Femur (tissue), 1 donor: ENCODE measurements at places on chromosomes 11 and 22.
A peak's percentile ranks its signal among the peaks of the same experiment; 100 is the strongest.

DNA sequence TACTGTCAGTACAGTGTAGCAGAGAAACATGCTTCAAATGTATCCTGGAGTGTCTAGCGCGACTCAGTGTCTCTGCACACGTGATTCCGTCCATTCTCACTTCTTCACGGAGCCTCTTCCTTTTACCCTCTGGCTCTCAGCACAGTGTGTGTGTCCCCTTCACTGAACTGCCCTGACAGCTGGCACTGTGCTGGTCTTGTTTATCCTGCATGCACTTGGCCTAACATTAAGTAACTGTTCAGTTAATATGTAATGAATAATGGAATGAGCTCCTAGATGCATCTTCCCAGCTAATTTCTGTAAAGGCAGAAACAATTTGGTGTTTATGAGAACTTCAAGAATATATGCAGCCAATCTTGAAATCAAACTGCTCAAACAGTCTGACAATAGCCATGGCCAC, 44.4 kb downstream of the KMT5B start:
- DNase-seq: no peak

DNA sequence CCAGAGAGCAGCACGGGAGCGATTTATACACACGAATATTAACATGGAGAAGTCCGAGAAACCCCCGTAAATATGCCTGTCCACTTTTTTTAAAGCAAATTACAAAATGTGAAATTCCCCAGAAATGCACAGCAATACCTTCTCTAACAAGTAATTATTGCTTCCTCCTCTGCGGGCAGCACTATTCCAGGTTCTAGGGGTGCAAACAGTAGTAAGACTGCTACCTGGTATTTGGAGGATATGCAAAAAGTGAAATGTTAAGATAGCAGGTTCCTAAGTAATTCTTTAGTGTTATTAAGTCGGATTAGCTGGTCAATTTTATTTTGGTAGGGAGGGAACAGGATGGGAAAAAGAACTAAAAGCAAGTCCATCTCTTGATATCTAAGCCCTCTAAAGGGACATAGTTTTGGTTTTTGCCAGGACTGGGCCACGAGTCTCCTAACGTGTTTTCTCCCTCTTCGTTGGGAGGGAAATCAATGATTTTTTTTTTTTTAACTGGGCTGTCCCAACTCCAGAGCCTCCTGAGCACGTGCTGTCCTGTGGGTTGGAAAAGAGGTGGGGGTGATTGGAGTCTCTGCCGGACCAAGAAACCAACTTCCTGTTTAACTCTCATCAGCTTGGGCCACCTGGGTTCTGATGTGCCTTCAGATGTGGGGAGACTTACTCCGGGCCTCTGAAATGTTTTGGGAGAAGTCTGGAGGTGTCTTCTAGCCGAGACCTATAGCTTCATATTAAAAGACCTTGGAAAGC, 1.7 kb upstream of the XBP1 start:
- DNase-seq: no peak

DNA sequence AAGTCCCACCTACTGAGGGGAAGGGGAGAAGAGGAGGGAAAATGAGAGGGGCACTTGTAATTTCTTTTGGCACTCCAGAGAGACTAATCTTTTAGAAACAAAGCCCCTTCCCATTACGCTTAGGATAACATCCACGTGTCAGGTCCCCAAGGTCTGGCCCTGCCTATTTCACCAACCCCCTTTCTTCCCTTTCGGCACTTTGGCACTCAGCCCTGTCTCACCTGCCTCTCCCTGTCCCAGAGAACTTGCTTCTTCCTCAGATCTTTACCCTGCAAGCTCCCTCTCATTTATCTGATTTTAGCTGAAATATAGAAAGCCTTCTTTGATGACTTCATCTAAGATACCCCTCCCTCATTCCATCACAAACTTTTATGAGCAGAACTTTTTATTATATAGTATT, 55.5 kb downstream of the RASSF10 start:
- no peak for DNase-seq

DNA sequence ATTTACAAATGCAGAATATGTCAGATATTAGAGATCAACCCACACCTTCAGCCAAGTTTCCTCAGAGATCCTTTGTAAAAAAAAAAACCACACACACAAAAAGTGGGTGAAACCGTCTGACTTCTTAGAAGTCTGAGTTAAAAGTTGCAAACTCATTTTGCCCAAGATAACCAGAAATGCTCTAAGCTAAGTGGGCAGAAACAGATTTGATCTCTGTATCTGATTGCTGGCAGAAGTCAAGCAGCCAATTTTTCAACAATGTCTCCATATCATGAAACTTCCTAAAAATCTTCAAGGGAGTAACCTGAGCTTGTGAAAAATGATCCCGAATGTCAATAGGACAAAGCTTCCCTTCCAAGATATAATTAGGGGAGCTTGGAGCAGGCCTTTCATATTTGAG, 28.6 kb upstream of the ATXN10 start:
- DNase-seq: no peak

GRCh38 chr22:36143066-36143815, 17.3 kb downstream of the APOL3 start:
- no peak for DNase-seq

DNA sequence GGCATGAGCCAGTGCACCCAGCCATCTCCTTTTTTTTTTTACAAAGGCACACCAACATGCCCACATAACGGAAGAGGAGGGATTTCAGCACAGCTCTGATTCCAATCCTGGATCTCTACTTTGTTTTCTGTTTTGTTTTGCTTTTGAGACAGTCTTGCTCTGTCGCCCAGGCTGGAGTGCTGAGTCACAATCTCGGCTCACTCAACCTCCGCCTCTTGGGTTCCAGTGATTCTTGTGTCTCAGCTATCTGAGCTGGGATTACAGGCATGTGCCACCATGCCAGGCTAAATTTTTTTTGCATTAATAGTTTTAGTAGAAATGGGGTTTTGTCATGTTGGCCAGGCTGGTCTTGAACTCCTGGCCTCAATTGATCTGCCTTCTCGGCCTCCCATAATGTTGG, 28.1 kb downstream of the VSTM5 start:
- DNase-seq: no peak

DNA sequence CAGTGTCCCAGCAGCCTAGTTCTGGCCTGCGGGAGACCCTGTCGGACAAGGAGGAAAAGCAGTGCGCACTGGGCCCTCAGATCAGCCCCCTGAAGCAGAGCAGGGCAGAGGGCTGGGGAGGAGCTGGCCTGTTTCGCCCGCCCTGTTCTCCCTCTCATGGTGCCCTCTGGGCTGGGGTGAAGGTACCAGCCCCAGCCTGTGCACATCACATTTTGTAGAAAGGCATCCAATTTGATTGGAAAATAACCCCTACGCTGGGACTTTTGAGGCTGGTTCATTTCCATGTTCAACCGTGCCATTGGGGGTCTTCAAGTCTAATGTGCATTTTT, 832 bp upstream of the NAP1L4 start:
- DNase-seq: no peak

DNA sequence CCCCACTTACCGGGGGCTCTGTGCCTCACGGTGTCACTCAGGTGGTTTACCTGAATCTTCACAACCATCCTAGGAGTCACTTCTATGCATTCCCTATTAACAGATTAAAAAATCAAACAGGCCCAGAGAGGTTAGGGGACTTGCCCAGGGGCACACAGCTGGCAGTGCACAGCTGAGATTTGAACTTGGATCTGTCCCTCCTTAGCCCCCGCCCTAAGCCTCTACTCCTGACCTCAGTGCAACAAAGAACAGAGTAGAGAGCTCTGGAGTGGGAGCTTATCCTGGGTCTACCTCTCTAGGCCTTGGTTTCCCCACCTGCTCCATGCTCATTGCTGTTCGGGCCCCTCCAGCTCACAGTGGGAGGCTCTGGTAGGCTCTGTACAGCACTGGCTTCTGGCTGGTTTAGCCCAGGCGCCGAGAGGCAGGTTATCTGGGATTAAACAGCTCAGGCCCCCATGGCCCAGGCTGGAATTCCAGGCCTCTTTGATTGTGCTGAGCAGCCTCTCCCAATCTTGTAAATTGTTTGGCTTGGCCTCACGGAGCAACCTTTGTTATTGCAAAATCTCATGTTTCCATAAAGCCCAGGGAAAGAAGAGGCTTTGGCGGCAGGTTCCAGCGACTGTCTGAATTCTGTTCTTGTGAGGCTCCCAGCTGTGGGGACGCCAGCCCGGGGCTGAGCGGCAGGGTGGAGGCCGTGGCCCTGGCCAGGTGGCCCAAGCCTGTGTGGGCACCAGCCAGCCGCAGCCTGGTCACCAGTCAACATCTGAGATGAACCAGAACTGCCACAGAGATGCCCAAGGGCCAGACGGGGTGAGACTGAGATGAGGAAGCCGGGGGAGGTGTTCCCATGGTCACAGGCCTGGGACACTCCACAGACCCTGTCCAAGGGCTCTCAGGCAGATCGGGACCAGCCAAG, 28.9 kb upstream of the SHISAL1 start:
- peak; percentile 54 for DNase-seq

- DNase-seq: no peak
Measured at GRCh38 chr11:128728767-128729587, 35.1 kb downstream of the FLI1 start.

DNA sequence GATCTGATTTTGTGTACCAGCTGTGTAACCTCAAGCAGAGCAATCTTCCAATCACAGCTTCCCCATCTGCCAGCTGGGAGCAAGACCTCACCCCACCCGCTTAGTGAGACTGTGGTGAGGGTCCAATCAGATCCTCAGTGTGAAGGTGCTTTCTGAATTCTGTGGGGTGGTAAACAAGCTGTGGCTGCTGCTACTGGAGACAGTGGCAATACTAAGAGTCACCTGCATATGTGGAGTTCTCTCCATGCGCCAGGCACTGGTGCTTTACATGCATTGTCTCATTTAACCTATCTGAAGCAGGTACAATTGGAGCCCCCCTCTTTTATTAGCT, 50.4 kb downstream of the CWC15 start:
- DNase-seq: no peak

GRCh38 chr11:38547462-38547861, 1949.4 kb upstream of the RAG2 start:
- DNase-seq: no peak

GRCh38 chr11:45178890-45179671, 32.6 kb downstream of the PRDM11 start:
- DNase-seq: no peak

- DNase-seq: no peak
Measured at GRCh38 chr11:129283141-129283540, 91.0 kb upstream of the ARHGAP32 start.

DNA sequence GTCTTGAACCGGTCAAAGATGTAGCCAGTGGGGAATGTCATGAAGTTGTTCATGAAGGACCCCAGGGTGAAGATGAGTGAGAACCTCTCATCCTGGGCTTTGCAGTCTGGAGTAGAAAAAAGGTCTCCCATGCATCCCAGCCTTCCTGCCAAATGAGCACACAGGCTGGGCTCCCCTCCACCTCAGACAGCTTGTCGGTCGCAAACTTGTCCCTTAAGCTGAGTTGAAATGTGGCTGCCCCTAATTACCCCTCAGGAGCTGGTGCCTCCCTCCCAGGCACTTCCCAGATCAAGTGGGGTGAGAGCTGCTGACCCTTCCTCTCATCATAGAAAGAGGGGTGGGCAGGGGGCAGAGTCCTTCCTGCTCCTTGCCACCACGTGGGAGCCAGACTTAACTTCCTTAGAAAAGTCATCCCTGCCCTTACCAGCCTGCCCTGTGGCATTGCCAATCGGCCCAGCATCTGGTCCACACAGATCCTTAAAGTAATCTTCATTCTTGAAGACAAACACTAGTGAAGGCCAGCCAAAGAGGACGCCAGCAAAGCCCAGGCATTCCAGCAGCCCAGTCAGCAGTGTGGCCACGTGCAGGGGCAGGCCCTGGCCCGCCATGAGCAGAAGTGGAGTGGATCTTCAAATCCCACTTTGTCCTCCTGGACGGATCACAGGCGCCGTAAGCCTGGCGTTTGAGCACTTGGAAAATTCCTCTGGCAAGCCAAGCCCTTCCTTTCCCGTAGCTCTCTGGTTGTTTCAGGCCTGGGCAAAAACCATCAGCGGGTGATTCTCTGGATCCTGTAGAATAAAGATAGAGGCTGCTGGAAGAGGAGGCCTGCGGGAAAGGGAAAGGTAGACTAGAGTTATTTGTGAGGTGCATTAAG, 1.1 kb downstream of the SLC43A3 start:
- DNase-seq: peak; percentile 90

GRCh38 chr11:79201677-79202347, 239.0 kb downstream of the TENM4 start:
- DNase-seq: no peak

GRCh38 chr11:117523680-117524079, 196.0 kb downstream of the CEP164 start:
- DNase-seq: no peak

- DNase-seq: no peak
Measured at GRCh38 chr11:119721129-119722120, 7.6 kb downstream of the NECTIN1 start.
